Naive B cell (primary cell): ENCODE measurements at places on chromosomes 5 and 9. TPM values are rescaled to one million over a fixed set of nuclear protein-coding genes. Genes with fewer than 3 reads are reported as not detected.

DNA sequence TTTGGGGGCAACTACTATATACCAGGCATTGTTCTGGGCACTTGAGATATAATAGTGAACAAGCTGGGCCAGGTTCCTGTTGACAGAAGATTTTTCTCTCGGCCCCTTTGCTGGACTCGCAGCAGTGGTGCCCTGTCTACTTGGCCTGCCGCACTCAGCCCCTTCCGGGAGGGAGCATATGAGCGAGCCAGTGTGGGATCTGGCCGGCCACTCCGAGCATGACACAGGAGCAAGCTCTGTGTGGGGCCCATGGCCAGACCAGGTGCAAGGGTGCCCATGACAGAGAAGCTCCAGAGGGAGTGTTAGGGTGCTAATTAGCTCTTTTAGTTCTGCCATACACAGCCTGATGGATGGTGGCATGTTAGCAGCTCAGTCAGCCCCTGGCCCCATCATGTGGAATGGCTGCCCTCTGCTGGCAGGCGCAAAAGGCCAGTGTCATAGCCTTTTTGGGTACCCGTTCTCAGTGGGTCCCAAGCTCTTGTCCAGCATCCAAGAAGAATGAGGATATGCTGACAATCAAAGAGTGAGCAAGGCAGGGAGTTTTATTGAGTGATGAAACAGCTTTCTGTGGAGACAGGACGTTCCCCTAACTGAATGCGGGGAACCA, 9.3 kb upstream of the KIF4B start:
- H3K27ac ChIP-seq, result no peak overlapping the region
- peaks cover 22% of the 10 kb centered on the region for H3K27me3 ChIP-seq
- DNase-seq, result no peak
- H3K4me3 ChIP-seq, result no peak overlapping the region

- no peaks in the 10 kb centered on the region for H3K36me3 ChIP-seq
- DNase-seq, result no peak
- H3K4me1 ChIP-seq, result peaks cover 52% of the 10 kb centered on the region
- peaks cover 7% of the 10 kb centered on the region for H3K27me3 ChIP-seq
- no peak overlapping the region for H3K27ac ChIP-seq
Measured at GRCh38 chr5:177496070-177496726, 1.2 kb downstream of the PDLIM7 start.

- H3K4me3 ChIP-seq, result no peak overlapping the region
- DNase-seq, result no peak
- no peaks in the 10 kb centered on the region for H3K36me3 ChIP-seq
- H3K4me1 ChIP-seq, result no peaks in the 10 kb centered on the region
Measured at GRCh38 chr9:85024374-85024773, 354.8 kb downstream of the NTRK2 start.

Gene LCN9
- not detected for polyA plus RNA-seq

Gene UAP1L1
- polyA plus RNA-seq, result 6.0 TPM
